ENCODE measurements at places on chromosomes 12 and 14.

DNA sequence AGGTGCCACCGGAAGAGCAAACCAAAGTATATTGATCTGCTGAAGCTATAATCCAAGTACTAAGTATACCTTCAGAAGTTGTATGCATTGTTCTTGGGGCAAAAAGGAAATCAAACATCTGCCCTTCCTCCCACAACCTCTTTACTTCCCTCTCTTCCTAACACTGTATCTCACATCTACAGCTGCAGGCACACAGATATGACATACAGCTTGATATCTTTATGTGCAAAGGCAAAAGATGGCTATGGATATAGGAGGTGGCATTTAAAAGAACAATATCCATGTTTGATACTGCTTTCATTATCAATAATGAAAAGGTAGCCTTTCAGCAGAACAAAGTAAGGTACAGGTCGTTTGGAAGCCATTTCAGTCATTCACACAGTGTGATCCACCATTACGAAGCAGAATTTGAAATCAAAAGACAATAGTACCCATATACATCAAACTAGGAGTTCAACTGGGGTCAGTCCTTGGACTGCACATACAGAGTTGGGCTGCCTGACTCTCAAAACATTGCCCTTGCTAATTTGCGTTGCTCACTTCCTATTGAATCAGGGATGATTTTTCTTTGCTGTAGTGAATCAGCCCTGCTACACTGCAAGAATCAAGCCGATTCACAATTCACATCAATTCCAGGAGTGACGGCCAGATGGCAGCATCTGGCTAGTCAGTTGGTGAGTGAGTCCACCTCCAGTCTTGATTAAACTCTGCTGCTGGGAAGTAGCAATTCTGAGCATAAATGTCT is 8.9 kb downstream of the ANG start:
- DNase-seq, result peak; percentile 37

GRCh38 chr12:106084014-106084671 is 54.6 kb downstream of the NUAK1 start:
- no peak for DNase-seq

GRCh38 chr12:92438641-92439419 is 264.0 kb upstream of the PLEKHG7 start:
- DNase-seq, result no peak

DNA sequence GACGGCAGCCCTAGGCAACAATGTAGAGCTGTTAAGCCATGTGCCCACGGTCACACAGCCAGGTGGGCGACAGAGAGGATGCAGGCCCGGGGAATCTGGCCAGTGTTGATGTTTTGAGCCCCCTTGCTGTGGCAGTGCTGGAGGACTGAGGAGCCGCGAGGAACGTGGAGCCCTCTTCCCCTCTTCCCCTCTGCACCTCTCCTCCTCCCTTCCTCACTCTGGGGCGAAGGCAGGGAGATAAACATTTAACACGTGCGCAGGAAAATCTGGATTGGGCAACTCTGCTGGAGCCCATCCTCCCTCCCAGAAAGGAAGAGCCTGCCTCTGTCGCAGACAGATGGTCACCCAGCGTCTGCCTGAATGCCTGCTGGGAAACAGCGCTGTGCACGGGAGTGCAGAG is 376.8 kb downstream of the FUT8 start:
- DNase-seq, result no peak

DNA sequence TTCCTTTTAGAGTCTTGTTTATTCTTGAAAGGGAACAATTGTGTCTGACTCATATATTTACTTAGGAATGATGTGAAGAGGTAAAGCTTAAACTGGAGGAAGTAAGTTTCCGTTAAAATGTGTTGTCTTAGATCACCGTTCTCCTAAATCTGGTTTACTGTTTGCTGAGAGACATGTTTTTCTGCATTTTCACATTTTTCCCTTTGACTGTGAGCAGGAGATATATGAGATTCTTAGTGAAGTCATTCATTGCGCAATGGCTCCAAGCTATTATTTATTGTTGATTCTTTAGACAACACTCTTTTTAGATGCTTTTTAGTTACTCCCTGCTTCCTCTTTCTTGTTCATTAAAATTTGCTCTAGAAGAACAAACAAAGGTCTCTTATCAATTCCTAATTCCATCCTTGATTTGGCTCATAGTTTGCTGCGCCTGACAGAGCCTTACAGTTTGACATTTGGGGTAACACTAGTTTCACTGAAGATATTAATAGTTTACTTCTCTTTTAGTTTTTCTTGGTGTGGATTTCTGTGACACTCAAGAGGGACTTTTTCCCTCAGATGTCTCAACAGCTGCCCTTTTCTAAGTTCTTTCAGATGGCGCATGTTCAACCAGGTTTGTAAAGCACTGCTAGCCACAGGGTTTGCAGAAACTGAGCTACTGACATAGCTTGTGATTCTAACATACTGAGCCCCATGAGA is 11.4 kb downstream of the CLECL1 start:
- no peak for DNase-seq

GRCh38 chr14:64826845-64827244 is 52.9 kb downstream of the SPTB start:
- DNase-seq, result no peak

- peak; percentile 48 for DNase-seq
Observed at GRCh38 chr12:131950182-131950913, 606 bp downstream of the EP400 start.
